ENCODE measurements at places on chromosomes 2 and 18.

- DNase-seq = no peak
Observed at GRCh38 chr18:39991696-39992265, 1963.3 kb upstream of the PIK3C3 start.

- no peak for DNase-seq
Observed at GRCh38 chr18:63151539-63151938, 168.0 kb downstream of the BCL2 start.

DNA sequence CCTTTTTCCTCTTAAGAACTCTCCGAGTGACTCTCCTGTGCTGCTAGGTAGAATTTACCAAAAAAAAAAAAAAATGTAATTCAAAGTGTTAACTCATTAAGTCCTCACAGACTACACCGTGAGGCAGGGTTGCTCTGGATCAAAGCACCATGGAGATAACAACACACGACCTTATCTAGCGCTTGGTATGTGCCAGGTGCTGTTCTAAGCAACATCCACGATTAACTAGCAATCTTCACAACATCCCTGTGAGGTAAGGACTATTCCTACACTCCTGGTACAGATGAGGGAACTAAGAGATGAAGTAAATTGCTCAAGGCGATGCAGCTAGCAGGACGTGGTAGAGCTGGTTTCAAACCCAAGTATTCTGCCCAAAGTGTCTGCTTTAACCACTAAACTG is 1.8 kb downstream of the MOGAT1 start:
- DNase-seq = no peak

DNA sequence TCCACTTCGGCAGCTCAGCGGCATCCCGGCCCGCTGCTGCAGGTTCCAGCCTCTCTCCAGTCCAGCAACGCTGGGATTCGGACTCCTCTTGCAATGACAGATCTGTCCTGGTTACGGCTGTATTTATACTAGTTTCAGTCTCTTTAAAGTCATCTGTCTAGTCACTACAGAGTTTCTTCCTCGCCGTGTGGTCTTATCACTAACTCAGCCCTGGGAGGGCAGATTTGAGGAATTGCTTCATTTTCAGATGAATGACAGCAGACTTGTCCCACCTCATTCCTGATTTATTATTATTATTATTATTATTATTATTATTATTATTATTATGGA is 2.2 kb downstream of the KLHL29 start:
- no peak for DNase-seq

DNA sequence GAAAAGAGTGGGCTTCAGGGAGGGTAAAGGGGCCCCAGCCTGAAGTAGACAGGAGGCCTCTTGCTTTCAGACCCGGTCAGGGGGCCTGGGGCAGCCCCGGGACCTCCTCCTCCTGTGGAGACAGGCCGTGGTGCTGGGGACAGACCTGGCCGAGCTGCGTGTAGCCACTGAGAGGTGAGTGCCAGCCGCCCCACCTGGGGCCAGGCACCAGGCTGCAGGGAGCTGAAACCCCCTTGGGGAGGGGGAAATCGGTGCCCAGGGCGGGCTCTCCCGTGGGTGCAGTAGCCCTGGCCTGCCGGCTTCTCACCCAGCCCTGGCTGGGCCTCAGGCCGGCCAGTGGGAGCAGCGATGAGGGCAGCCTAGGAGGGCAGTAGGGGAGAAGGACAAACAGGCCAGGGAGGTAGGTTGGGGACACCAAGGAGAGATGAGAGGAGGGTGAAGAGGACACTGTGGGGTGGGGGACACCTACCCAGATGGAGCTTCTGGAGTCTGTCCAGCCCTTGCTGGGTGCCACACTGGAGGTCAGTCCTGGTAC is 24.0 kb downstream of the CROCC2 start:
- DNase-seq = no peak

- no peak for DNase-seq
Observed at GRCh38 chr18:62518460-62519375, 4.1 kb upstream of the ZCCHC2 start.

DNA sequence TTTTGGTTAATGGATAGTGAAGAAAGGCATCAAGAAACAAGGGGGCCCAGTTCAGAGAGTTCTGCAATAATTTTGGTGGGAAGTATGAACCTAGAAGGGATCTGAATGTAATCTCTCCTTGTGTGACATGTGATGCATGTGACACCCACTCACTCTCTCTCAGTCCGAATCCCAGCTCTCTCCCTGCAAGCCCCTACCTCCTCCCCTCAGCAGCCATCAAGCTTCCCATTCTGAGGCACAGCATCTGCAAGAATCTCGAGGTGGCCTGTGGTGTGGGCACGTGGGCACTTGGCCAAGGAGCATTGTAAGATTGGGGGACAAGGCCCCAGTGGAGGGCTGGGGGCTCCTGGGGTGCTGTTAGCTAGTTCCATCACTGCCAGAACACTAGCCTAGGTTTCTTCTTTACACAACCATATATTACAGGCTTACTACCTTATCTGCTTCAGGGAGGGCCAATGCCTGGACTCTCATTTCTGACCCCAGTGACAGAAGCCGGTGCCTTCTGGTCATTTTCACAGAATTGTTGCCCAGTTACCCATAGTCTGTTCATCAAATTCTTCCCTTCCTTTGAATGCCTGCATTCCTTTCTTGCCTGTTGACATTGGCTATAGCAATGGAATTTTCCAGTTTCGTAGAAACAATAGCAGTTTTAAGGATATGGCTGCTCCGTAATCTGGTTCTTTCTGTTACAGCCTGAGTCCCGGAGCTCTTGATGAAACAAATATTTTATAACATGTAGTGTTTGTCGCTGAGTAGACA is 13.3 kb upstream of the LCLAT1 start:
- DNase-seq = no peak

DNA sequence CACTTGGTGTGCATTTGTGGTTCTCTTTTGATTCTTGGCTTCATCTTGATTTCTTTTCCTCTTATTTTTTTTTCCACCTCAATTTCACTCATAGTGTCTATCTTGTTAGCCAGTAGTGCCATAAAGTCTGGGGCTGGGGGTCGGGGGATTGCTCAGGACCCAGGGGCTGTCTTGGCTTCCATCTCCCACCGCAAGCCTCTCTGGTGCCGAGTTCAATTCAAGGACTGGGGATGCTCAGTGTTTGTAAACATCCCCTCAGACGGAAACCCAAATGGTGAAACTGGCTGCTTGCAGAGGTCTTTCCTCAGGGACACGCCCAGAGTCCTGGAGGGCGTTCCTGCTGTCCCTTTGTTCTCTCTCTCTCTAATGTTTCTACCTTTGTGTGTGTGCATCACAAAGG is 173.3 kb downstream of the TWIST2 start:
- no peak for DNase-seq

GRCh38 chr2:119372778-119373568 is 6.2 kb downstream of the DBI start:
- no peak for DNase-seq

DNA sequence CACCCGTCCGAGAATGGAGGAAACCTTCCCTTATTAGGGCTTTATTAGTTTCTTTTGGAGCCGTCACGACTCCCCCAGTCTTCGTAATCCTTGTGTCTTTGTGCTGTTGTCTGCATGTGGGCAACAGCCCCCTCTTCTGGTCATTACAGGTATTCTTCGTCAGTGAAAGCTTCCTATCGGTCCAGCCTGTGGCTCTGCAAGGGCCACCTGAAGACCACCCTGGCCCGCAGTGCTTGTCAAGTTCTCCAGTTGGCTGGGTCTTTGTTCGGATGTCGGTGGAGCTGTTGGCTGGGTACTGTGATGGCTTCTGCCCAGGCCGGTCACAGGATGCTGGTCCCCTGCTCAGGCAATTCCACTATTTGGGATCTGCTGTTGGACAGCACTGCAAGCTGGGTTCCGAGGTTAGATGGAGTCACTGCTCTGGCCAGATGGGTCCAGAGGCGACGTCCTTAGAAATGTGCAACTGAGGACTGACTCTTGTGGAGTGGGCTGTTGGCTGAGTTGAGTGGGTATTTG is 19.2 kb downstream of the E2F6 start:
- peak; percentile 12 for DNase-seq

DNA sequence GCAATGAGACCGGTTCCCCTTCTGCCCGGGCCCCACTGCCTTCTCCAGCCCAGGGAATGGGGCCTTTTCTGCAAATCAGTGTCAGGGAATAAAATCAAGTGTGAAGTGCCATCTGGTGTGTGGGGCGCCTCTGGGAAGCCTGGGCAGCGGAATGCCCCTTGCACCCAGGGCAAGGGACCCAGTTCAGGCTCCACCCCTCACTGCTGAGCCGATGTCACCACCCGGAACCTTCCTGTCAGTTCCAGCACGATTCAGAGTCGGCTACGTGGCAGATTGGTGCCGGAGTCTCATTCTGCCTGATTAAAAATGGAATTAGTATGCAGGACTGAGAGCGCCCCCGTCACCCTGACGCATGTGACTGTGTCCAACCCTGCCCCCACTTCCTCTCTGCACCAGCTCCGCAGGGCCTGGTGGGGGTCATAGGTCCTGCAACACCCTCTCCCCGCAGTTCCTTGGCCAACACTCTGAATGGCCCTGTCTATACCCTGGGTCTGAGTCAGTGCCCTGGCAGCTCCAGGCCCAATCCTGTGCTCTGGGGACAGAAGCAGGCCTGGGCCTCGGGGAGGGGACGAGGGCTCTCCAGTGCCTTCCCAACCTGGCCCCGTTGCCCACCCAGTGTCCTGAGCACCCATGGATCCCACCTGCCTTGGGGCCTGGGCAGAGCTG is 8.2 kb upstream of the ALPI start:
- DNase-seq = no peak

GRCh38 chr18:75208836-75209128 is 157 bp downstream of the PTGR3 start:
- DNase-seq = no peak

- DNase-seq = no peak
Observed at GRCh38 chr2:3073041-3073595, 304.5 kb downstream of the EIPR1 start.

DNA sequence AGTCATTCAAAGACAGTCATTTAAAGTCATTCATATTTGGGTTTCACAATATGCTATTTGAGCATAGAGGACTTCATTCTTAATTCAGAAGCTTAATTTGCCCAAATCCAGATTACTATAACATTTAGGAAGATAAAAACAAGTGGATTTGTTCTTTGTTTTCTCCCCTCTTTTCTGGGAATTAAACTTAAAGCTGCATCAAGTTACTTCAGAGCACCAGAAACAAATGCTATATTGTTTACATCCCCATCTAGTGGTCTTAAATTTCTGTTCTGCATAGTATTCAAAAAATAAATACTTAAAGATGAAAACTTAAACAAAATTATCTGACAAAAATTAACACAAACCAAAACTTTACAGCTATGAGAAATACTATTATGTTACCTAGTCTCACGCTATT is 34.7 kb upstream of the MARCHF7 start:
- DNase-seq = no peak

DNA sequence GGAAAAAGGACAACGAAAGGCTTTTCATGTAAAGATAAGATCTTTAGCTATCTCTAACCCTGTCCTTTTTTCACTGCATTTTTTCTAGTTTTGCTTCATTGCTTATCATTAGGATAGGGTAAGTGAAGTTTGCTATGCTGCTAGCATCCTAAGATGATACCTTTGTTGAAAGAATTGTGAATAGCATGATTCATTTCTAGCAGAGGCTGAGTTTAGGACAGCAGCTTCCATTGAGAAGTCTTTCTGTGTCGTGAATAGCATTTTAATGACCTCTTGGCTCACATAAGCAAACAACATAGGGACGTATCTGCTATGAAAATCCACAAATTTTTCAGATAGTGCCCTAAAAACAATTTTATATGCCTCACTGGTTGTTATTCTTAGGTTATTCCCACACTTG is 36.4 kb upstream of the GAREM2 start:
- DNase-seq = no peak

DNA sequence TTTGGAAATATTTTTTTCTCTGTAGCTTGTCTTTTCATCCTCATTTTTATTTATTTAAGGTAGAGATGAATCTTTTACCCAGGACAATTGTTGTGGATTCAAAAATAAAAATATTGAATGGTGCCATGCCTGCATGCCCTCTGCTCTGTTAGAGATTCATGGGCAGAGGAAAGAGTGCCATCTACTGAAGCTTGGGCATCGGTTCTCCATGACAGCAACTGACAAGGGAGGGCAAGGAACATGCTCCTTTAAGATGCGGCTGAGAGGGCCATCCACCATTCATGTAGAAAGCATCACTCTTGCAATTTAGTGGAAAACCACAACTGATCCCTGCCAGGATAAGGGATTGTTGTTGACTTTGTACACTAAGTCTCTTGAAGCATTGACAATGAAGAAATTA is 79.9 kb downstream of the PARD3B start:
- no peak for DNase-seq

DNA sequence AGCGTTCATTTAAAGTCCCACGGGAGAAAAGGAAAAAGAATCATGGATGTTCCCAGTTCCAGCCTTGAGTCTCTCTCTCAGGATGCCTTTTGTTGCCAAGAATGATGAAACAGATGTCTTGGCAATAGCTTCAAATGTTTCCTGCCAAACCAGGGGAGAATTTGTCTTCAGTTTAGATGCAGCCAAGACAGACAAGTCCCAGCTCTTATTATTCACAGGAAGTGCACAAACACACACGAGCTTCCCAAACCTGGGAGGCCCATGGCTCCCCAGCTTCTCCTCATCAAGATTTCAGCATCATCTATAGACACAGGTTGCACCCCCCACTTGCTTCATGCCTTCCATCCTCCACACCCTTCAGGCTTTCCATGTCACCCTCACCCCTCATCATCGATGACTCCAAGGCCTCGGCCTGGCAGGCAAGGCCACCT is 45.9 kb downstream of the HS1BP3 start:
- no peak for DNase-seq

GRCh38 chr2:3078684-3079083 is 298.9 kb downstream of the EIPR1 start:
- DNase-seq = no peak

GRCh38 chr2:5725794-5726463 is 33.7 kb downstream of the SOX11 start:
- no peak for DNase-seq

DNA sequence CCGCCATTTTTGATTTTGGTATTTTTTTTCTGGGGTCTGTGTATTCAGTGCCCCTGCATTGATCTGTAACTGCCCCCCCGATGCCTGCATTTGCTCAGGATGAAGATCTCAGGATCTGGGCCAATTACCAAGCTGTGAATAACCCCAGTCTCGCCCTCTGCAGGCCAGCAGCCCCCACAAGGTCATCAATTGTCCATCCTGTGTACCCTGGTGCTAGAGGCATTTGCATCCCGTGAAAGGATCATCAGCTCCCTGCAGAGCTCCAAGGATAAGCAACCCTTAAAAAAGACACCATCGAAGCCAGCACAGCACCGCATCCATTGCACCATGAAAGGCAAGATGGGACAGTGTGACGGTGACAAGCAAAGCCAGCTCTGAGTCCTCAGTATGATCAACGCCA is 154.1 kb upstream of the KLHL29 start:
- no peak for DNase-seq

GRCh38 chr2:132936261-132936660 is 266.3 kb upstream of the LYPD1 start:
- DNase-seq = no peak
